CD4-positive, alpha-beta T cell treated with Interleukin-6 for 4 hours (primary cell): ENCODE measurements at places on chromosomes 3 and 15.

DNA sequence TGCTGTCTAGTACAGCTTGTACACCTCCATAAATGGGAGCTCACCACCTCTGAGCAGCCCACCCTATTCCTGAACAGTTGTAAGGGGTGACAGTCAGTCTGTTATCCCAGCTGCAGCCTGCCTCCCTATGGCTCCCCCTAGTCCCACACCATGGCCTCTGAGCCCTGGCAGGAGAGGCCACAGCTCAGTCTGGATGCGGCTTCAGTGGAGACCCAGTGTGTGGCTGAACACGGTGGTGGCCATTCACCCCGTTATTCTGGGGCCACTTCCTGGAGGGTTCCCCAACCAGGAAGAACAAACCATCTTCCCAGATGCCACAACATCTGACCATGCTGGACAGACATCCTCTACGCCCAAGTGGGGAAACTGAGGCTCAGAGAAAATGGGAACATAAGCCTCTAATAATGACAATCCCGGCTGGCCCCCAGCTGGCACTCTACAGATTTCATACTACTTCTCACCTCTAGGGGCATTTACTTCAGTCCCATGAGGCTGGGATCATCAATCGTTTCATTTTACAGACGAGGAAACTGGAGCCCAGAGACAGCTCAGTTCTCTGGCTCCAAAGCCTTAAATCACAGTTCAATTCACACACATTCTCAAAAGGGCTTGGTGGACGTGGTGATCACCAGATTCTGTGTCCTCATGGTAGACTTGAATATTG, 9.2 kb upstream of the GRIP2 start:
- DNase-seq, result no peak

DNA sequence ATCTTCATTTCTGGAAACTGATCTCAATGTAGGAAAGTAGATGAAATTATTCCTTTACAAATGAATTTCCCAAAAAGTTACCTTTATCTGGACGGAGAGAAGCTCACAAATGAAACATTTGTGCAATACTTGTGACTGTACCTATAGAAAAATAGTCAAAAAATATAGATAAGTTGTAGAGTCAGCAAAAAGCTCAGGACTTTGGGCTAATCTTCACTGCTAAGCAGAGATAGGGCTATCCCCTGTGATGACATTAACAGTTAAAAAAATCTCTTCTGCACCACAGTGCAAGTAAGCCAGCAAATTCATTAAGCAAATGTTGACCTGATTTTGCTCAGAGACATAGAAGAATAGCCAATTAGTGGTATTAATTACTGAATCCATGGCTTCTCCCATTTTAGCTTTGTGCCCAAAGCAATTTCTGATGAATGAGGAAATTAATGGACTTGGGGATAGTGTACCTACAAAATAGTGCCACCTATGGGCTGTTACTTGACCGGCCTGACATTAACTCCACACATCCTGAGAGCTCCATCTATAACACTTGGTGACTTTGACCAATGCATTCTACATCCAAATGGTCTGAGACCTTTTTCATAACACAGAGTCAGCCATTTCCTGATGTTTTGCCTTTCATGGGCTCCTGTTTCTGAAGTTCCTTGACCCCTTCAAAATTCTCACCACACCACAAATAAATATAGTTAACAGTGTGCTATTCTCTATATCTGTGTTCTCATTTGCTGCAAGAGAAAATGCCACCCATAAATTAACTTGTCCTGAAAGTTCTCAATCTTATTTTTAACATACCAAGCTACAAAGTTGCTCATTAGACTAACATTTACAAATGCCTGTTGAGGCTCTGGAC, 105.0 kb downstream of the SSR3 start:
- DNase-seq, result no peak

- DNase-seq, result no peak
These were observed 190.7 kb upstream of the CNTN6 start for GRCh38 chr3:901953-902778.

- no peak for DNase-seq
These were observed 18.4 kb downstream of the EMC4 start for GRCh38 chr15:34243226-34243625.

- peak; percentile 51 for DNase-seq
These were observed 154.4 kb upstream of the SGO1 start for GRCh38 chr3:20340324-20340928.

DNA sequence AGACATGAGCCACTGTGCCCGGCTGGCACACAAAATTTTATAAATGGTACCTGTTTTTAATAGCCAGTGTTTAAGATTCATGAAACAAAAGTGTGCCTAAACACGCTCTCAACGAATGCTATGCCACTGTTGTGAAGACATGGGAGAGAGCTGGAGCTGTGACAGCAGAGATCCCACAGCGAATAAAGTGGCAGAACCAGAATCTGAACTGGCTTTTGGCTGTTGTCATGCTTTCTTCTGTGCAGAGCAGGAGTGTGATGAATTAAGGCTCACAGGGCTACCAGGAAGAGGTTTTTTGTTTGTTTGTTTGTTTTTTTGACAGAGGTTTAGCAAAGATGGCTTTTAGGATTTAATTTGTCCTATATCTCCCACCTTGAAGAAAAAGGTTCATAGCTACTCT, 14.5 kb downstream of the PTPRG start:
- DNase-seq, result no peak

- no peak for DNase-seq
These were observed 2.2 kb upstream of the IL17RC start for GRCh38 chr3:9914559-9915253.

- no peak for DNase-seq
These were observed 51.9 kb upstream of the TMEM115 start for GRCh38 chr3:50411229-50411628.

DNA sequence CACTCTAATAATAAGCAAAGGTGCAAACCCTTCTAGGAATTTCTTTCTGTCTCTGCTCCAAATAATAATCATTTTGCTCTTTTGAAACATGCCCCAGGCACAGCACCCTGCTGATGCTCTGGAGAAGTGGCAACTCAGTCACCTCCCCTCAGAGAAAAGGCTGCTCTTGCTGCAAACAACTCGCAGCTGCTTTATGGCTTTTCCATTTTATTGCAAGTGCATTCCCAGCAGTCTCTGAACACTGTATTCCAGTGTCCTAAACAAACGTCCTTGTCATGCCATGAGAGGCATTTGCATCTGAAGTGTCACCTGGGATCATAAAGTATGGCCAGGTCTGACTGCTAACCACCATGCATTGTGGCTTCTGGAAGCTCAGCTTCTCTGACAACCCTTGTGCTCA, 358.1 kb upstream of the TRIM42 start:
- DNase-seq, result no peak

- DNase-seq, result no peak
These were observed 15.8 kb upstream of the ARRDC4 start for GRCh38 chr15:97944724-97945123.

GRCh38 chr3:59535791-59536221, 486.0 kb upstream of the CFAP20DC start:
- no peak for DNase-seq

DNA sequence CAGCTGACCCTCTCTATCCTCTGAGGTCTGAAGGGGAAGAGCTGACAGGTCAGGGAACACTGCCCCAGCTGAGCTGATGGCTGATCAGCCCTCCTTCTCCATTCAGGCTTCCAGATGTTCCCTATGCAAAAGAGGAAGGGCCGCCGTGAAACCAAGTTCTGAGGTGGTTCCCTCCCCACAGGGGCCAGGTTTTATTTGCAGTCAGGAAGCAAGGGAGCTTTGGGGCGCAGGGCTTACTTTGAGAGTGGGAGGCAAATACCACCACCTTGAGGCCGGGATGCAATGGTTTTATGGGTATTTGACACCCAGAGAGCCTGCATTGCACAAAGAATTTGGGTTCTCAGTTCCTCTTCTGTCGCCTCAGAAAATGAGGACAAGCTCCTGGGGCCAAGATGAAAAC, 186.9 kb downstream of the ARRDC4 start:
- DNase-seq, result no peak

- DNase-seq, result no peak
These were observed 437.7 kb downstream of the DIPK2A start for GRCh38 chr3:144409319-144409718.

GRCh38 chr3:4824926-4825325, 154.3 kb upstream of the BHLHE40 start:
- DNase-seq, result no peak

DNA sequence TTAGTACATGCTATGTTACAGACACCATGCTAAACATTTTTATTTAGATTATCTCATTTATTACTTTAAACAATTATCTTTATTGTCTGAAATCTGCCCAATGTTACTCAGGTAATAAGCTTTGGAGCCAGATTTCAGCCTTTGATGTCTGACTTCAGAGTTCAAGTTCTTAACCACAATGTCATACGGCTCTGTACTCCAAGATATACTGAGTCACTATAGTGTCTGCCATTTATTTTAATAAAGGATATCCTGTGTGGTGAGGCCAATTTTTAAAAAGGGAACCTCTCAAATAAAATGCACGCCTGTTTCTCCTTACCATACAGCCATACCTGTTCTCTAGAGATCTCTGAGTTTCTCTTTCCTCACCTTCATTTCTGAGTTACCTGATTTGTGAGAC, 193.1 kb downstream of the EPHA3 start:
- DNase-seq, result no peak

GRCh38 chr3:9253327-9253726, 3.9 kb upstream of the SRGAP3 start:
- DNase-seq, result no peak

DNA sequence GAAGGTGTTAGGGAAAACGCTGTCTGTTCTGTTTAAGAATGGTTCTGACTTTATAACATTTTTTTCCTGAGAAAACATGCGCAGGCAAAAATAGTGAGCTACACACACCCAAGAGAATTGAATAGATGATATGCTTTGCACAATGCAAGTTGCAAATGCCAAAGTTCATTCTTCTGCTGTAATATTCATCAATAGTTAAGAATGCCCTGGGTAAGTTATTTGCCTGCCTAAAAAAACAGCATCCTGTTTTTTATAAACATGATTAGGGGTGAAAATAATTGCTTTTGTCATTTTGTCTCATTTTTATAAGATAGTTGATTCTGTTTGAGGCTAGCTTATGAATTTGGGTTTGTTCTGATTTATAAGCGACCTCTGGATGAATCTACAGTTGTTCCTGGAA, 99.4 kb downstream of the DTWD1 start:
- no peak for DNase-seq

DNA sequence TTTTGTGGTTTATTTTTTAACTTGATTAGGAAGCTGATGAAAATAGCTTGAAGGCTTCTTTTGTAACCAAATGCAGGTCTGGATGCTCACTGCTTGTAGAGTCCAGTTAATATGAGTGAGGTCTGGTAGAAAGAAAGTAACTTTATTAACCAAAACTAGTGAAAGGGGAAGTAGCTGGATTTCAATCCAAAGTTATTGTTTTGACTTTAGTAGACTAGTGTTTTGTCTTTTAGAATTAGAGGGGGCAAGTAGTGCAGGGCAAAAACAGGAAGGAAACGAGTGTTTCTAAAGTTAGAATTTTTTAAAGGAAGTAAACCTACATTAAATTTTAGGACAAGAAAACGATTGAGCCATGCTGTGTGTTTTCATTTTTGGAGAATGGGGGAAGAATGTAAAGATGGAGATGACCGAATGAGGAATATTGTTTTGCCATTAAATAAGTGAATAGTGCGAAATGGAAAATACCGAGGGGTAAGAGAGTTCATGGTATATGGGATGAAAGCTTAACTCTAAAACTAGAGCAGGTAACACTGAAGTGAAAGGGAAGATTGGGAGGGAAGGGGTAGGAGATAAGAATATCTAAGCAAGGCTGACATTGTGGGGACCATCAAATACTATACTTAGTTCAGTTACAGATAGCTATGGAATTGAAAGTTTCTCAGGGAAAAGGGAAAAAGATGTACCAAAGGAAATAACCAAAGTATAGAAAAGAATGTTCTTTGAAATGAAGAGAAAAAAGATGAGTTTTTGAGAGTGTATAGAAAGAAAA, 40.0 kb downstream of the USP3 start:
- DNase-seq, result no peak

DNA sequence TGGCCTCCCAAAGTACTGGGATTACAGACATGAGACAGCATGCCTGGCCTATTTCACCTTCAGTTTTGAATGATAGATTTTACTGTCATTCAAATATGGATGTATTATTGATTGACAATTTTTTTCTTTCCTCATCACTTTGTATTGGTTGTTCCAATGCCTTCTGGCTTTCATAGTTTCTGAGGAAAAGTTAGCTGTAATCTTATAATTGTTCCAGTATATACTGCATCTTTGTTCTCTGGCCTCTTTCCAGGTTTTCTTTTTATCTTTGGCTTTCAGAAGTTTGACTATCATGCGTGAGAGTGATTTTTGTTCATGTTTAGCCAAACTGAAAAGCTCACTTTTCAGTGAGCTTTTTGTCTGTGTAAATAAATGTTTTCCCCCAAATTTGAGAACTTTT, 157.1 kb downstream of the RSRC1 start:
- no peak for DNase-seq

DNA sequence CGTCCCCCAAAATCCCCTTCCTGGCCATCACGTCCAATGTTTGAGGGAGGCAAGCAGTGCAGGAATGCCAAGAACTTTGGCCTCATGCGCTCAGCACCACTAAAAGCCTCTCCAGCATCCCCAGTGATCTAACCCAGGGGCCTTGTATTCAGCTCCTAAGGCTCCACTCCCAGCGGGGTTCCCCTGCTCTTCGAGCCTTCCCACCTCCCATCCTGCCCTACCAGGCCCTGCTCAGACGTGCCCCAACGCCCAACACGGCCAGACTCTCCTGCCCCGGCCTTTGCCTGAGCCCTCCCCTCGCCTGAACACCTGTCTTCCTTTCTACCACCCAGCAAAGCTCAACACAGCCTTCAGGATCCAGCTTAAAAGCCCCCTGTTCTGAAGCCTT, 30.5 kb downstream of the PLXND1 start:
- DNase-seq, result no peak

DNA sequence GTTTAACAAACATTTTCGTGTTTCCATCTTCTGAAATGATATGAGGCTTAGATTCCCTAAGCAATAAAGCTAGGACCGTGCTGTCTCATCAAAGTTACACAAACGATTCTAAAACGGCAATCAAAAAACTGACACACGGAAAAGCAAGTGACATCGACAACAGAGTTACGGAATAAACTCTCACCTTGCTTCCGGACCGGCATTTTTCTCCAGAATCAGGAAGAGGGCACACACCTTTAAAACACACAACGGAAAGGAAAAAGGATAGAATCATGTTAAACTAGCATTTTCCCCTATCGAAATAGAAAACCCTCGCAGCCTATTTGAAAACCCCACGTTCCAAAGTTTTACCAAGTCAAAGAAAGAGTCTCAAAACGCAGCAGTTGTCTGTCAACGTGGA, 1.4 kb downstream of the DLG1 start:
- DNase-seq, result no peak

GRCh38 chr3:128494367-128494650, 1.3 kb upstream of the GATA2 start:
- no peak for DNase-seq

- DNase-seq, result no peak
These were observed 274.0 kb downstream of the RYR3 start for GRCh38 chr15:33584797-33585196.

DNA sequence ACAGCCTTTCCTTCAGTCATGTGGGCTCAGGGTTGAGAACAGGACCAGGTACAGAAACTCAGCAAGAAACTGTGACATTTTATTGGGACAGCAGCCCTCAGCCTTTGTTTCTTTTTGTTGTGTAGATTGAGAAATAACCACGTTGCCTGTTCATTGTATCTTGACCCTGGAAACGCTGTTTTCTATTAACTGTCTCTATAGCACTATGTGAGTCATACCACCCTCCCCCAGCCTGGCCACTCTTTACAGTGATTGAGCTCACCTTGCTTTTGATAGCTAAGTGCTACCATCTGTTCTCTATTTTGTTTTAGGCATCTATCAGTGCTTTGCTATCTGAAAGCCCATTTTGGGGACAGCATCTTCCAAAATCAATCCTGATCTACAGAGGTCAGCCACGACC, 127.9 kb downstream of the CD47 start:
- no peak for DNase-seq

GRCh38 chr3:36365829-36366228, 14.5 kb upstream of the STAC start:
- no peak for DNase-seq
